ENCODE measurements at places on chromosomes 5 and 9. TPM values are rescaled to one million over a fixed set of nuclear protein-coding genes. Genes with fewer than 3 reads are reported as not detected.
A peak's percentile ranks its signal among the peaks of the same experiment; 100 is the strongest.

- no peaks in the 10 kb centered on the region for H3K36me3 ChIP-seq
- no peaks in the 10 kb centered on the region for H3K4me1 ChIP-seq
- H3K4me3 ChIP-seq: no peak overlapping the region
- DNase-seq: no peak
These were observed 203.3 kb downstream of the ADAMTS12 start for GRCh38 chr5:33688526-33688925.

GRCh38 chr9:110691002-110691549, 22.5 kb downstream of the MUSK start:
- H3K36me3 ChIP-seq: no peaks in the 10 kb centered on the region
- H3K27ac ChIP-seq: no peak overlapping the region
- no peak overlapping the region for H3K4me3 ChIP-seq
- DNase-seq: no peak

DNA sequence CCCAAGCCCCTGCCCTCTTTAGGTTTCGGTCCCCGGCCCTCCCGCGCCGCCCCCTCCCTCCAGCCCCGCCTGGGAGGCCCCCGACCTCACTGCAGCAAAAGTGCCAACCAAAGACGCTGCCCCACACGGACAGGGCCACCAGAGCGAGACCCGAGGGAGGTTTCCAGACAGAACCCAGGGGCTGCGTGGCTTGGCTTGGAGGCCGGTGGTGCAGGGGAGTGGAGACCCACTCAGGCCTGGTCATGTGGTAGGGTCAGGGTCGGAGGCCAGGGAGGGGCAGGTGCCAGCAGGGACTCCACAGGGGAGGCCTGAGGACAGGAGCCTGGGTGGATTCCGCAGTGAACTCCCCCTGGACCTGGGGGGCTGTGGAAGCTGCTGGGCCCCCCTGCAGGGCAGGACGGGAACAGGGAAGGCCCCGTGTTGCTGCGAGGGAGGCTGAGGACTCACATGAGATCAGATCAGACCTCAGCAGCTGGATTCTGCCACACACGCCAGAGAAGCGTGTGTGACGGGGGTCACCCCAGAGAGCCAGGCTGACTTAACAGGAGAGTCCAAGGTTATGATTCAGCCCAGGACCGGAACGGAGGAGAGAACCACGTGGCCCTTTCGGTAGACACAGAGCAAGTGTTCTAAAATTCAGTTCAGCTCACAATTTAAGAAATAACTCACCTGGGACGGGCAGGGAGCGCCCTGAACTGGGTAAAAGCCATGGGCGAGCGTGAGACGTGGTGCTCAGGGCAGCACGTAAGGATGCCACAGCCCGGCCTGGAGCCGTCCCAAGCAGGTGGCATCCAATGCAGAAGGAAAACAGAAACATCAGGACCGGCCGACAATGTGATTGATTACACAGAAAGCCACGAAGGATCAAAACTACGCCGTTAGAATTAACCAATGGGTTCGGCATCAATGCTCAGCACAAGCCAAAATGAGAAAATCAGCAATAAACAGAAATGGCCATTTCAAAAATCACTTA, 38.9 kb downstream of the EXD3 start:
- no peak overlapping the region for H3K4me3 ChIP-seq
- H3K36me3 ChIP-seq: no peaks in the 10 kb centered on the region
- no peak for DNase-seq
- no peak overlapping the region for H3K27ac ChIP-seq
- no peaks in the 10 kb centered on the region for H3K27me3 ChIP-seq

DNA sequence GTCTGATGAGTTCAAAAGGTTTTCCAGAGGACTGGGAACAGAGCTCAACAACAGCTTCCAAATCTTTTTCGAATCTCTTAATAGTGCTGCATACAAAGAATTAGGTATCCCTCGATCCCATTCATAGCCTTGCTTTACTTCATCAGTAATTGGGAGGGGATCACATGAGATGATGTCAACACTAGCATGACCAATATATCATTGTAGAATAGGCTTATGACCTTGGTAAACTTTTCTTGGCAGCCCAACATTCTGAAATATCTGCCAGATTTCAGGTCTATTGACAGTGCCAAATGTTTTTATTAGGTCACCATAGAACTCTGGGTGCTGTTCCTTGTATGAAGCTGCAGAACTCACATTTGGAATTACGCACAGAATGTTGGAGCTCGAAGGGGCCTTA, 228.9 kb downstream of the FGF10 start:
- DNase-seq: no peak
- H3K36me3 ChIP-seq: no peaks in the 10 kb centered on the region
- no peak overlapping the region for H3K27ac ChIP-seq
- no peak overlapping the region for H3K4me3 ChIP-seq
- H3K27me3 ChIP-seq: no peaks in the 10 kb centered on the region
- no peaks in the 10 kb centered on the region for H3K4me1 ChIP-seq

GRCh38 chr5:116452774-116453368, 121.8 kb downstream of the SEMA6A start:
- no peaks in the 10 kb centered on the region for H3K27me3 ChIP-seq
- H3K36me3 ChIP-seq: peaks cover 2% of the 10 kb centered on the region
- no peak for DNase-seq
- no peak overlapping the region for H3K27ac ChIP-seq
- H3K4me3 ChIP-seq: no peak overlapping the region
- peaks cover 9% of the 10 kb centered on the region for H3K4me1 ChIP-seq

DNA sequence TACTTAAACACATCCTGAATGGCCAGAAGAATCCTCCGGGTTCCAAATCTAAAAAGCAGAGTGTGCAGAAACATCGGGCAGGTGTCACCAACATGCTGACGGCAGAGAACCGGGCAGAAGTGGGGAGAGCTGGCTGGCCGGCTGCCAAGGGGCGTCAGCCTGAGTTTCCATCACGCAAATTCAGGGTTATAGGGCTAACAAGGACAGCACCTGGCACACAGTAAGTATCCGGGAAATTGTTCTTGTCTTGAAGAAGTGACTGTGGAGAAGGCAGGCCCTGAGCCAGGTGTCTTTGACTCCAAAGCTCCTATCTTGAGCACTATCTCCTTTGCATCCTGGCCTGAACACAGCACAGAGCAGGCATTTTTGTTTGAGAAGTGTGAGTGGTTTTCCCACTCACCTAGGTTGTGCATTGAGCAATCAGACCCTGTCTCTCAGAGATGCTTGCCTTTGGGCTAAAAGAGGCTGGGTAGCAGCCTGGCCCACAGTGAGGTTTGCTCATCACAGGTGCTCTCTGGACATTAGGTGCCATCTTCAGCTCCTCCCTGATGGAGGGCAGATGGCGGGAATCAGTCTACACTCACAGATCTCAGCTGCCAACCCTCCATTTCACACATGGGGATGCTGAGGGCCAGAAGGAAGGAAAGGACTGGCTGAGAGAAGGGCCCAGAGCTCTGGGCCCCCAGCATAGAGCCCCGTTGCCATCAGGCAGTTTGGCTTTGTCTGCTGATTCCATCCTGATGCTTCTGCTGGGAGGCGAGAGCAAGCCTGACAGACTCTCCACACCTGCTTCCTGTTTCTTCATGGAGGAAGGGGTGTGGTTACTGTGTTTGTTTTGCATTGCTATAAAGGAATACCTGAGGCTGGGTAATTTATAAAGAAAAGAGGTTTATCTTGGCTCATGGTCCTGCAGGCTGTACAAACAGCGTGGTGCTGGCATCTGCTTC, 52.8 kb downstream of the WHRN start:
- peak overlapping the region; percentile 31 for H3K27ac ChIP-seq
- DNase-seq: peak; percentile 39
- H3K27me3 ChIP-seq: no peaks in the 10 kb centered on the region
- H3K4me1 ChIP-seq: peaks cover 20% of the 10 kb centered on the region
- no peak overlapping the region for H3K4me3 ChIP-seq

GRCh38 chr9:127522727-127523126, 71.4 kb downstream of the LRSAM1 start:
- peaks cover 33% of the 10 kb centered on the region for H3K36me3 ChIP-seq
- H3K27me3 ChIP-seq: no peaks in the 10 kb centered on the region
- no peak for DNase-seq
- H3K27ac ChIP-seq: no peak overlapping the region
- H3K4me1 ChIP-seq: peaks cover 6% of the 10 kb centered on the region

DNA sequence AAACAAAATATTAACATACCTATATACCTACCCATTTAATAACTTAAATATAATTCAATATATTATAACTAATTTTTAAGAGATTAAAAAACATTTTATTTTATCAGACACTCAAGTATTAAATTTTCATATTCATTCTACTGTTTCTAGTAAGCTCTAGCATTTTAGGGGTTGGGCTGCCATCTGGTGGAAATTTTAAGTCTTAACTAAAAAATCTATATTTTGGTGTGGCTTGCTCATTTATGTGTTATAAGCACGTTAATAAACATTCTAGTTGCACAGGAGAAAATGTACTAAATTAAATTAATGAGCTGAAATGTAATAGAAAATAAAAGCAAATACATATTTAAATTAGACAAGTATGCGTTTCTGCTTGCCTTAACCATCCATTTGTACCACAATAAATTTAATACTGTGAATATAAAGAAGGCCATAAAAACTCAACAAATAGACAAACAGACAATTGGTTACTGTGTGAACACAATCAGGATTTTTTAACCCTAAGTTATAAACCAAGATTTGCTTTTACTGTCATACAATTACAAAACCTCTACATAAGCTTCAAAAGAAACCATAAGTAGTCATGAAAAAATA, 1728.3 kb upstream of the CDH9 start:
- no peak overlapping the region for H3K27ac ChIP-seq
- no peaks in the 10 kb centered on the region for H3K36me3 ChIP-seq
- H3K27me3 ChIP-seq: no peaks in the 10 kb centered on the region
- no peak overlapping the region for H3K4me3 ChIP-seq
- peak; percentile 2 for DNase-seq

DNA sequence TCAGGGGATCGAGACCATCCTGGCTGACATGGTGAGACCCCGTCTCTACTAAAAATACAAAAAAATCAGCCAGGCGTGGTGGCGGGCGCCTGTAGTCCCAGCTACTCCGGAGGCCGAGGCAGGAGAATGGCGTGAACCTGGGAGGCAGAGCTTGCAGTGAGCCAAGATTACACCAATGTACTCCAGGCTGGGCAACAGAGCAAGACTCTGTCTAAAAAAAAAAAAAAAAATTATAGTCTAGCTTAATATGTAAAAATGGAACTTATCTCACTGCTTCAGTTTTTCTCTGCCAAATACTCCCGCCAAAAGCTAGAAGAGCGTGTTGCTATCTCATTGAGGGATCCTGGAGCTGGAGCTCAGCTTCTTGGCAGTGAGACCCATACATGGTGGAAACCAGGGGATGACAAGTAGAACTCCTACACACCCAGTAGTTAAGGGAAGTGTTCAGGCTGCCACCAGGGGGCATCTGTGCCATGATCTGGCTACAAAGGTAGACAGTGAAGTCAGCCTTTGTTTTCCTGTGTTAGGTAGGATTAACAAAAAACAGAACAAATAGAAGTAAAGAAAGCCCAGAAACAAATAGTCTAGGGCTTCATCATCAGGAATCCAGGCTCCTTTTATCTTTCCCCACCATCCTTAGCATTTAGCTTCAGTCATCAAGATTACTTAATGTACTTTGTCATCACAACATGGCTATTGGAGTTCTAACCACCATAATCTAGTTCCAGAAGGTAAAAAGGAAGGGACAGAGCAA, 33.6 kb upstream of the GLIPR2 start:
- peaks cover 8% of the 10 kb centered on the region for H3K4me1 ChIP-seq
- H3K27ac ChIP-seq: no peak overlapping the region
- no peaks in the 10 kb centered on the region for H3K36me3 ChIP-seq

The FST gene
- total RNA-seq: 0.16 TPM

The RASEF gene
- total RNA-seq: not detected

The IL11RA gene
- 20.7 TPM for total RNA-seq

The SPAAR gene
- not detected for total RNA-seq

The EQTN gene
- not detected for total RNA-seq
